ENCODE measurements at places on chromosomes 6 and 20.
A peak's percentile ranks its signal among the peaks of the same experiment; 100 is the strongest.

GRCh38 chr20:49356676-49357075 is 78.8 kb upstream of the ZNFX1 start:
- DNase-seq: no peak

- peak; percentile 42 for DNase-seq
Measured at GRCh38 chr20:10430000-10430466, 4.0 kb downstream of the MKKS start.

- no peak for DNase-seq
Measured at GRCh38 chr20:24628985-24629384, 159.6 kb downstream of the SYNDIG1 start.

GRCh38 chr6:168232989-168233874 is 86.3 kb downstream of the DACT2 start:
- DNase-seq: no peak

- DNase-seq: no peak
Measured at GRCh38 chr6:34586327-34587040, 30.4 kb upstream of the SPDEF start.

- DNase-seq: no peak
Measured at GRCh38 chr6:137871831-137872454, 4.9 kb downstream of the TNFAIP3 start.

Data from A172 (cell line).